ENCODE measurements at places on chromosomes 2 and 18. TPM values are rescaled to one million over a fixed set of nuclear protein-coding genes. Genes with fewer than 3 reads are reported as not detected.
A peak's percentile ranks its signal among the peaks of the same experiment; 100 is the strongest.

CNGA3 gene
- 2.3 TPM for polyA plus RNA-seq

LYG1 gene
- 3.1 TPM for polyA plus RNA-seq

PLCD4 gene
- 4.0 TPM for polyA plus RNA-seq

SATB2 gene
- 5.0 TPM for polyA plus RNA-seq

MALL gene
- polyA plus RNA-seq, result 147 TPM

VIL1 gene
- polyA plus RNA-seq, result 498 TPM

ZNF407 gene
- 6.6 TPM for polyA plus RNA-seq

HES6 gene
- 24.4 TPM for polyA plus RNA-seq

TCF7L1 gene
- 23.1 TPM for polyA plus RNA-seq

DNA sequence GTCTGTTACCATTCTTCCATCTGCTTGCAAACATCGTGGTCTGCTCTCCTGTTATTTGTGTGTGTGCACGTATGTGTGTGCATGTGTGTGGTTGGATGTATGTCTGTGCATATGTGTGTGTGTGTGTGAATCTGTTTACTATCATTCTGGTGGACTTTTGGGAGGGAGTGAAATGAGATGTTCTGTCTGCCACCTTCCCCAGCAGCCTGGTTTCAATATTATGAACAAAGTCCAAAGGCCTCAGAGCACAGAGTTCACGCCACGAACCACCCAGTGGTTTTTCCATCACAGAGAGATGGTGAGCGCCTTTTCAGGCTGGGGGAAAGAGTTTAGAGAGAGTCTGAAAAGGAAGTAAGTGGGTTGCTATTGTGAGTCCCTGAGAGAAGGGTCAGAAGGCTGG is 67.1 kb upstream of the YWHAQ start:
- no peaks in the 10 kb centered on the region for H3K27me3 ChIP-seq
- H3K4me1 ChIP-seq, result peaks cover 27% of the 10 kb centered on the region
- no peak overlapping the region for H3K4me3 ChIP-seq
- peak overlapping the region; percentile 47 for H3K27ac ChIP-seq
- H3K36me3 ChIP-seq, result no peaks in the 10 kb centered on the region

- peak overlapping the region; percentile 18 for H3K27ac ChIP-seq
- peak; percentile 44 for DNase-seq
- H3K4me1 ChIP-seq, result no peaks in the 10 kb centered on the region
- no peak overlapping the region for H3K4me3 ChIP-seq
- no peaks in the 10 kb centered on the region for H3K36me3 ChIP-seq
- H3K27me3 ChIP-seq, result peaks cover 7% of the 10 kb centered on the region
Observed at GRCh38 chr18:59502274-59503175, 143.5 kb upstream of the LMAN1 start.

DNA sequence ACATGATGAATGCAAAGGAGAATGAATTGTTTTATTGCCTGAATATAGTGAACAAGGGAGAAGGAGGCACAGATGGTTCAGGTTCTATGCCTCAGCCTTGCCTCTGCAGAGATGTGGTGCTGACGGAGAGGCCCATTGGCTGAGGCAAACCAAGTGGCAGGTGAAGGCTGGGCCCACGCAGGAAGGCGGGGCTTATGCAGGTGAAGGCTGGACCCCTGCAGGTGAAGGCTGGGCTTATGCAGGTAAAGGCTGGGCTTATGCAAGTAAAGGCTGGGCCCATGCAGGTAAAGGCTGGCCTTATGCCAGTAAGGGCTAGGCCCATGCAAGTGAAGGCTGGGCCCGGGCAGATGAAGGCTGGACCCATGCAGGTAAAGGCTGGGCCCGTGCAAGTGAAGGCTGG is 414.7 kb downstream of the LRATD1 start:
- no peaks in the 10 kb centered on the region for H3K4me1 ChIP-seq
- DNase-seq, result no peak

GRCh38 chr2:107418708-107419107 is 408.0 kb upstream of the RGPD4 start:
- no peak overlapping the region for H3K4me3 ChIP-seq
- H3K36me3 ChIP-seq, result no peaks in the 10 kb centered on the region
- no peak overlapping the region for H3K27ac ChIP-seq

DNA sequence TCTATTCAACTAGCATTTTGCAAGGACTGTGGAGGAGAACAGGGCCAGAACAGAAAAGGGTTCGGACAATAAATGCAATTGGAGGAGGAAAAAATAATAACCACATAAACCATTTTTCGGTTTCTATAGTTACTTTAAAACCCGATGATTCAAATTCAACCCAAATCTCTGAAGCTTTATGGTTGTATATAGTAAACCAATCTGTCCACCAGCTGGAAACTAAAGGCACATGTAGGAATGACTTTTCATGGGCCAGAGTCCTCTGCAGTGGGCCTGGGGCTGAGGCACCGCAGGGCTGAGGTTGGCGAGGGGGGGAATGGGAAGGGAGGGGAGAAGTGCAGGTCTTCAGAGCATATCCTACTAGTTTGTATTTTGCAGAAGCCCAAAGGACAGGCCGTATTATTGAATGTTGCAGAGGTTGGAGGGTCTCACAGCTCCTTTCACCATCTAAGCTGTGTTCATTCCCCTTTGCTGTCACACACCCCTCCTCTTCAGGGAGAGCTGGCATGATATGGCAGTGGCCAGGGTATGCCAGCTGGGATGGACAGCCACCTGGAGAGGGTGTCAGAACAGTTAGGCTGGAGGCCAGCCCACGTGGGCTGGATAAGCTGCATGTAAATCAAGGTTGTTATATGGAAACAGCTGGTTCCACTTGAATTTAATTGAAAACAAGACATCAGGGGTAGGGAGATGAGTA is 267.1 kb downstream of the PRKCE start:
- peak overlapping the region; percentile 1 for H3K27ac ChIP-seq
- H3K4me3 ChIP-seq, result no peak overlapping the region
- DNase-seq, result no peak
- H3K4me1 ChIP-seq, result peaks cover 34% of the 10 kb centered on the region

DNA sequence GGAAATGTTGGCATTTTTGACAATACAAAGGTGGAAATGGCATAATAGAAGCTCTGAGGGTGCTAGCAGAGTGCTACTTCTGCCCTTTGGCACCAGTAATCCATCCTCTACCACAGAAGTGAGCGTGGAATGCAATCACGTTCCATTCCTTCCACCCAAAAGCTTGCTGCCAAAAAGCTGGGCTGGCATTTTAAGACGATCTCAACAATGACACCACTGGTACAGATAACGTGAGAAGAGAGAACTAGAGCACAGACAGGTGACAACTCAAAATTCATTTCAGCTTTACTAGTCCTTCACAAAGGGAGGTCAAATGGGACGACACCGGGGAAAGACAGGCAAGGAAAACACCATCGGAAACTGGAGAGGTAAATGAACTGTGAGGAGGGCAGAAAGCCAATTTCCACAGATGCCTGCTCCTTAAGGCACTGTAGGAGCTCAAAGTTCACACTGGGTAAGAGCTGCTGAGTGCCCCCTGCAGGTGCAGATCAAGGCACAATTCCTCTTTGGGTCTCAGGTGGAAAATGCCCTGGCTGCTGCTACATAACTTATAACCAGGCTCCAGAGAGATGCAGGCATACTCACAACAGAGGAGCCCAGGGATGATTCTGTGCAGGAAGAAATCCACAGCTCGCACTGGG is 50.7 kb upstream of the RNU4ATAC start:
- H3K36me3 ChIP-seq, result peaks cover 12% of the 10 kb centered on the region
- H3K4me1 ChIP-seq, result peaks cover 6% of the 10 kb centered on the region
- DNase-seq, result peak; percentile 75
- H3K27me3 ChIP-seq, result no peaks in the 10 kb centered on the region

- peaks cover 5% of the 10 kb centered on the region for H3K27me3 ChIP-seq
- no peaks in the 10 kb centered on the region for H3K36me3 ChIP-seq
- H3K27ac ChIP-seq, result no peak overlapping the region
- DNase-seq, result no peak
- no peaks in the 10 kb centered on the region for H3K4me1 ChIP-seq
Observed at GRCh38 chr2:11074246-11074820, 80.9 kb upstream of the SLC66A3 start.

GRCh38 chr18:29147944-29148343 is 971.0 kb upstream of the CDH2 start:
- H3K36me3 ChIP-seq, result no peaks in the 10 kb centered on the region
- no peak overlapping the region for H3K4me3 ChIP-seq
- H3K4me1 ChIP-seq, result no peaks in the 10 kb centered on the region
- H3K27me3 ChIP-seq, result no peaks in the 10 kb centered on the region
- H3K27ac ChIP-seq, result no peak overlapping the region

DNA sequence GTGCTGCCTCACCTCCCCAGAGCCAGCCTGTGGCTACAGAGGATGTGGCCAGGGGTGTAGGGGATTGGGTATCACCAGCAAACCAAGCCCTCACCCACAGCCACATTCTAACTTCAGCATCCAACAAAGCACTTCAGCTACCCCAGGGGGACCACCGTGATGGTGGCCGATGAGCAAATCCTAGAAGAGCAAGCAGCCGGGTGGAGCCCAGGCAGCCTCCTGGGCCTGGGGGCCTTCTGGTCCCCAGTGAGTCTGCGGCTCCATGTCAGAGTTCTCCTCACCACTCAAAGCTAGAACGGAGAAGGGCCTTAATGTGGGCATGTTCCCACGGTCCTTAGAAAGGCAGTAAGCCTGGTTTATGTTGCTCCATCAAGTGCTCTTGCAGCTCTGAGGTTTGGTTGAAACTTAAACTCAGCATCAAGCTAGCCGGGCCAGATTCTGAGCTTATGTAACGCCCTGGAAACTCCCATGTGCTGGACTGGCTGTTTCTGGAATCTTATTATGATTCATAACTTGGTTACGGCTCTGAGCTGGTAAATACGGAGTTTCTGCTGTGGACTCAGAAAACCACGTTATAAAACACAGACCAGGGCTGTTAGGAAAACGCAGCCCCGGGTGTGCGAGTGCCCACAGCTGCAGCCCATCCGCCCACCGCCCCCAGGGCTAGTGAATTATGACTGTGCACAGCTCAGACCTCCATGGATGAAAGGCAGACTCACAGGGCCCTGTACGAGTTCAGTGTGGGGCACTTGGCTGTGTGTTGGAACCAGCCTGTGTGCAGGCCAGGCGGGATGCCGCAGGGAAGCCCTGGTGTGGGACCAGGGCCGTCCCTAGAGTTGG is 99.8 kb downstream of the SEPTIN10 start:
- H3K4me1 ChIP-seq, result peaks cover 5% of the 10 kb centered on the region
- H3K36me3 ChIP-seq, result no peaks in the 10 kb centered on the region
- DNase-seq, result peak; percentile 49
- peak overlapping the region; percentile 42 for H3K27ac ChIP-seq

DNA sequence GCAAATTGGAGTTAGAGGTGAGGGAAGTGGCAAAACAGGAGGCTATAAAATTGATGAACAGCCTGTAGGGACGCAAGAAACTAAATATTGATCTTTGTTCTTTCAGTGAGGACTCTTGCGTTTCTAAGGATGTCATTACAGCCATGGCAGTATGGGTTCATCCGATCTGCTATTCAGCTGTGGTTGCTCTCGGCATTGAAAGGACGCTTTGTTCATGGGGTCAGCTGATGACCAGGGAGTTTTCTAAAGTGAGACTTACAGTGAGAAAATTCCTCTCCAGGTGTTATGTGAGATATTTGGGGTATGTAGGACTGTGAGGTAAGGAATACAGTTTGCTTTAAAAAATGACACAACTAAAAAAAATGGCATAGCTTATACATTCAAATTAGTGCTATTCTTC is 52.7 kb upstream of the PELI1 start:
- no peak overlapping the region for H3K4me3 ChIP-seq
- no peak overlapping the region for H3K27ac ChIP-seq
- peaks cover 4% of the 10 kb centered on the region for H3K4me1 ChIP-seq
- no peak for DNase-seq

DNA sequence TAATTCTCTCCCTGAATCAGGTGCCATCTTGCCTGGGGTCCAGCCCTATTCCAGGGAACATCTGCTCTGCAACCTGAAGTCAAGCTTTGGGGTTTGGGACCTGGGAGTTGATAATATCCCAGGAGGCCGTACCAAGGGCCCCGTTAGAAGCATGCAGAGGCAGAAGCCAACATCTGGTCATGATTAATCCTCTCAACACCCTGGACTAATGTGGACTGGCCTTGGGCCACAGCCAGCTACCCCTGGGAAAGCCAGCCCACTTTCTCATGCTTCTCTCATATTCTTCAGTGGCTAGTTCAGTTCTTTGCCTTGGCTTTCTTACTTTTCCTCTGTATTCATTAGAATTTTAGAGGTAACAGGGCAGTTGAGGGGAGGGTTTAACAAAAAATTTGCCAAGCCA is 515.6 kb upstream of the NRP2 start:
- no peaks in the 10 kb centered on the region for H3K27me3 ChIP-seq
- H3K36me3 ChIP-seq, result peaks cover 5% of the 10 kb centered on the region
- H3K4me3 ChIP-seq, result no peak overlapping the region
- H3K4me1 ChIP-seq, result no peaks in the 10 kb centered on the region
- H3K27ac ChIP-seq, result no peak overlapping the region

DNA sequence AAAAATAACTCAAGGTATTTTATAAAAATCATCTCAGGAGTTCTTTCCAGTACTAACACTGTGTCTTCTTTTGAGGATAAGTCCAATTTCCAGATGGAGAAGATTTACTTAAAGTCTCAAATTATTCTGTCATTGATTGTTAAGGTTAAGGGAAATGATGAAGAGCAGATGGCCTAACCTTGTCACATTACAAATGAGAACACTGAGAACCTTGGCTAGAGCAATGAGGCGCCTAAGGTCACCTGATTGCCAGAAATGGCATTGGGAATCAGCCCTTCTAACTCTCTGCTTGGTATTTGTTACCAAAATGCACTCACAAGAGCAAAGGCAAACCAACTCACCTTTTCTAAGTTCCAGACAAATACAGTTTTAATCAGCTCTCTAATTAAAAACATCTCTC is 835.1 kb downstream of the RNF144A start:
- H3K36me3 ChIP-seq, result no peaks in the 10 kb centered on the region
- no peak for DNase-seq
- no peaks in the 10 kb centered on the region for H3K4me1 ChIP-seq
- H3K4me3 ChIP-seq, result no peak overlapping the region

DNA sequence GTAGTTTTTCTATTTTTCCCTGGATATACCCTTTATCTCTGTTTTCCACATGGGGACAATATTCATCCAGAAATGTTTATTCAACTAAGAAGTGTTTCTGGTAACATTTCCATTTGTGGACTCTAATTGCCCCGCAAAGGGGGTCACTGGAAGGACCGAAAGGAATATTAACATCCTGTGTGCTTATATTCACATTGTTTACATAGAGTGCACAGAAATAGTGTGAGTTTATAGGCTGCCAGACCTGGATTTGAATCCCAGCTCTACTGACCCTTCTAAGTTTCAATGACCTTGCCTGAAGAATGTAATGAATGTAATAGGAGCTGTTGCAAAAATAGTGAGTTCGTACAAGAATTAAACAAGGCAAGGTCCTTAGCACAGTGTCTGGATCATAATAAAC is 152.9 kb upstream of the NCKAP5 start:
- no peak overlapping the region for H3K27ac ChIP-seq
- peaks cover 2% of the 10 kb centered on the region for H3K27me3 ChIP-seq
- H3K4me3 ChIP-seq, result no peak overlapping the region
- no peaks in the 10 kb centered on the region for H3K36me3 ChIP-seq
- DNase-seq, result no peak

- no peak for DNase-seq
- no peak overlapping the region for H3K27ac ChIP-seq
- H3K4me3 ChIP-seq, result no peak overlapping the region
Observed at GRCh38 chr2:102336502-102336945, 19.1 kb upstream of the IL18R1 start.

- H3K4me3 ChIP-seq, result no peak overlapping the region
- H3K36me3 ChIP-seq, result peaks cover 46% of the 10 kb centered on the region
- H3K27ac ChIP-seq, result no peak overlapping the region
Observed at GRCh38 chr2:219565130-219566080, 5.9 kb downstream of the OBSL1 start.

GRCh38 chr2:62624855-62625254 is 80.7 kb upstream of the EHBP1 start:
- H3K27me3 ChIP-seq, result no peaks in the 10 kb centered on the region
- no peak overlapping the region for H3K27ac ChIP-seq
- no peak for DNase-seq
- H3K4me3 ChIP-seq, result no peak overlapping the region

GRCh38 chr2:66872081-66872985 is 437.4 kb downstream of the MEIS1 start:
- no peak for DNase-seq
- no peak overlapping the region for H3K27ac ChIP-seq
- peaks cover 3% of the 10 kb centered on the region for H3K27me3 ChIP-seq
- no peaks in the 10 kb centered on the region for H3K36me3 ChIP-seq

Data from large intestine (tissue), 12 donors.